ENCODE measurements at places on chromosomes 1 and 21. TPM values are rescaled to one million over a fixed set of nuclear protein-coding genes. Genes with fewer than 3 reads are reported as not detected.

DNA sequence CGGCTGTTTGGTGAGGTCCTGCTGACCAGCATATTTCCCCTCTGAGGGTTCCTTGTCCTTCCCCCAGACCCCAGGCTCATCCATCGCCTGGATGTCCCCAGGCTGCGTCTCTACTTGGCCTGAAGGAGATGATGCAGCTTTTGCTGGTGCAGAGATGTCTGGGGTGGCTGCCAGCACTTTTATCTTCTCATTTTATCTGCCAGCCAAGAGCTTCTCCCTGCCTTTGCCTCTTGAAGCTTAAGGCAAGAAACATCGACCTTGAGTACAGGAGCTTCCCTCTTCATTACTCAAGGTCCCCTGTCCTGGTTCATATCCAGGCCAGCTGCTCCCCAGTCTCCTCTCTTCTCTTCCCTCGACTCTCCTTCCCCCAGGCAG is 9.2 kb upstream of the H6PD start:
- no peak for DNase-seq

DNA sequence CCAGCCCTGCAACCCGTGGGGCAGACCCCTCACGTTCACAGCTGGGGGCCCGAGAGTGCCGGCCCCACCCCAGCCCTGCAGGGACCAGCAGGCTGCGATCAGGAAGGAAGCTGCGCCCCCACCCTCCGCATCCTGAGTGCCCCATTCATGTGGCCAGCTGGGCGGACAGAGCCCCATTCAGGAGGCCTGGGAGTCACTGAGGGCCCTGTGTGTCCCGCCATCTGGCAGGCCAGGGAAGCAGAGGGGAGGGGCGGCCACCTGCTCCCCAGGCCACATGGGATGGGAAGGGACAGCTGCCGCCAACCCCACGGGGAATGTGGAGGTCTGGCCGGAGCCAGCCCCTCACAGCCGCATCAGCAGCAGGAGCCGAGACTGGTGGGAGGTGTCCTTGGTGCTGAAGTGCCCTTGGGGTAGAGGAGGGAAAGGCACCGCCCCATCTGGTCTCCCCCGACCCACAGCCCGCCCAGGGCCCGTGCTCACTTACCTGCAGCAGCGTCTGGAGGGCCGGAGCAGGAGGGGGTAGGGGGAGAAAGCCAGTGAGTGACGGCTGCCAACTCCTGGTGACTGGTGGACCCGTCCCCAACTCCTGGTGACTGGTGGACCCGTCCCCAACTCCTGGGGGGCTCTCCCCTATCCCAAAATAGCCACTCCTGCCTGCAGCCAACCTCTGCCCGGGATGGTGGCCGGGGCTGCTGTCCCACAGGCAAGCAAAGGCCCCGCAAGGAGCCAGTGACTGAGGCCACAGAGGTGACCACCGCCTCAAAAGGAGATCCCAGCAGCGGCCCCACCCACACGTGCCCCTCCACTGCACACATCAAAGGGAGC is 8.7 kb downstream of the ACAP3 start:
- no peak for DNase-seq

DNA sequence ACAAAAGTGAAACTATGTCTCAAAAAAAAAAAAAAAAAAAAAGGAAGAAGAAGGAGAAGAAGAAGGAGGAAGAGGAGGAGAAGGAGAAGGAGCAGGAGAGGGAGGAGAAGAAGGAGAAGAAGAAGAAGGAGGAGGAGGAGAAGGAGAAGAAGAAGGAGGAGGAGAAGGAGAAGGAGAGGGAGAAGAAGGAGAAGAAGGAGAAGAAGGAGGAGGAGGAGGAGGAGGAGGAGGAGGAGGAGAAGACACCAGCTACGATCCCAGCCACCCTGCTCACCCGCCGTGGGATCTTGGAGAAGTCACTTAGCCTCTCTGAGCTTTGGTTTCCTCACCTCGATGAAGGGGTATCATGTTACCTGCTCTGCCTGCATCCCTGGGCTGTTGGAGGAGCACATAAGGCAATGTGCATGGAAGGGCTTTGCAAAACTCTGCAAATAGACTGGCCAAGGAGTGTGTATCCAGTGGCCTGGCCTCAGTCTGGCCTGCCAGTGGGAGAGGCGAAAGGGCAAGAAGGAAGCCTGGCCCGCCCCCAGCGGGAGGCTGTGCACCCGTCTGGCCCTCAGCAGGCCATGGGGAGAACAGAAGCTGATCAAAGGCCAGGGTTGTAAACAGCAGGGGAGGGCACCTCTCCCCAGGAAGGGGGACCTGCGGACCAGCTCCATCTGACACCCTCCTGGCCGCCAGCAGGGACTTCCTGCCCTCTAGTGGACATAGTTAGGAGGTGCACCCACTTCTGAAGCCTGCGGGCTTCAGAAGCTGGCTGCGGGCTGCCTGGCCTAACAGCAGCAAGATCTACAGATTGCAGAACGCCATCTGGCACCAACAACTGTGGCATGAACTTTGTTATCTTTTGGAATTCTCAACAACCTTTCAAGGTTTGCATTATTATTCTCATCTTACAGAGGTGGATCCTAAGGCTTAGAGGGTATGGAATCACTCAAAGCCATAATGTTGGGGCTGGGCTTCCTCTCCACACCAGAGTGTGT is 19.2 kb upstream of the CDK18 start:
- DNase-seq: no peak

DNA sequence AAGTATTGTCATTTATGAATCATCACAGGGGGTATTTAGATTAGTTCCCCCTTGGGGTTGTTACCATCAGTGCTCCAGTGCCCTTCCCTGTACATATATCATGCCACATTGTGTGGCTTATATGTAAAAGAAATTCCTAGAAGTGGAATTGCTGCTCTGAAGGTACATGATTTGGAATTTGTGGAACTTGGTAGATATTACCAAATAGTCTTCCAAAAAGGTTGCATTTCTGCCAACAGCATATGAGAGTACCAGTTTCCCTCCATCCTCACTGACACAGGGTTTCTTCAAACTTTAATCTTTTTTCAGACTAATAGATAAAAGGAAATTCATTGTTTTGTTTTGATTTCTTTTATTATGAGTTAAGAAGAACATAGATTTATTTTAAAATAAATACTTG is 41.3 kb downstream of the AKNAD1 start:
- no peak for DNase-seq

DNA sequence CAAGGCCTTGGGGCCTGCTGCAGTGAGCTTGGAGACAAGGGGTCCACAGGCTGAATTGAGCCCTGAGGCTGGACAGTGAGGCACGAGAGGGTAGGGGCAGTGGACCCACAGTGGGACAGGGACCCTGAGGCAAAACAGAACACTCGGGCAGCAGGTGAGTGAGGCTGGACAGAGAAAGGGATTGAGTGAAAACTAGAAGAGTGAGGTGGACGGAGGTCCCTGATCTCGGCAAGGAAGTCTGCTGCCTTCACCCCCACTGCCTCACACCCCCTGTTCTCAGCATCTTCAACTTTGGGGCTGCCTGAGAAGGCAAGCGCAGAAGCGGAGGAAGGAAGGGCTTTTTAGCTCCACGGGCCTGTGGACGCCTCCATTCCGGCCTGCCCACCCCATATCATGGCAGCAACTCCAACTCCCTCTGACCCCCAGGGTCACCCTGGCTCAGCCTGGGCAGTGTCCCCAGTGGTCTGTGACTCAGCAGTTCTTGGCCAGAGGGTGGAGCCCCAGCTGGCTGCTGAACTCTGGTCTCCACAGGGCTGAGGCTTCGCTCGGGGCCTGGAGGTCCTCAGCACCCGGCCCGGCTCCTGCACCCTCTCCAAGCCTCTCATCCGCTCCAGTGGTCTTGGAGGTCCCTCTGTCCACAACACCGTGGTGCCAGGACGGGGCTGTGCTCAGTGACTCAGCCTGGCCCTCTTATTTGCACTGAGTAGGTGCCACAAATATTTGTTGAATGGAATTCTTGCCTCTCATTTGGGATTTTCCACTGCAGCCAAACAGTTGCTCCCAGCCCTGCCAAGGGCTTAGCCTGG is 60.0 kb upstream of the EPS8L3 start:
- no peak for DNase-seq

GRCh38 chr21:37580666-37581065 is 214.1 kb downstream of the DYRK1A start:
- DNase-seq: no peak

GRCh38 chr1:103457886-103458455 is 67.5 kb upstream of the RNPC3 start:
- peak; percentile 1 for DNase-seq

- DNase-seq: no peak
These were observed 1059.5 kb upstream of the ADGRL4 start for GRCh38 chr1:80066060-80066459.

- DNase-seq: no peak
These were observed 27.5 kb downstream of the ZP4 start for GRCh38 chr1:237863234-237863633.

- no peak for DNase-seq
These were observed 76.9 kb upstream of the LYST start for GRCh38 chr1:235943581-235944114.

NBPF4 gene
- polyA plus RNA-seq: not detected

CLCNKB gene
- polyA plus RNA-seq: 63.6 TPM

RHD gene
- polyA plus RNA-seq: 0.75 TPM

FLG gene
- polyA plus RNA-seq: 2.0 TPM

All from left renal pelvis (tissue), 4 donors.